ENCODE measurements at places on chromosomes 5 and 9. TPM values are rescaled to one million over a fixed set of nuclear protein-coding genes. Genes with fewer than 3 reads are reported as not detected.

GRCh38 chr5:165393839-165394238 is 1888.4 kb downstream of the MAT2B start:
- DNase-seq = no peak

GRCh38 chr5:142981886-142982820 is 212.0 kb downstream of the ARHGAP26 start:
- DNase-seq = peak; percentile 89

DNA sequence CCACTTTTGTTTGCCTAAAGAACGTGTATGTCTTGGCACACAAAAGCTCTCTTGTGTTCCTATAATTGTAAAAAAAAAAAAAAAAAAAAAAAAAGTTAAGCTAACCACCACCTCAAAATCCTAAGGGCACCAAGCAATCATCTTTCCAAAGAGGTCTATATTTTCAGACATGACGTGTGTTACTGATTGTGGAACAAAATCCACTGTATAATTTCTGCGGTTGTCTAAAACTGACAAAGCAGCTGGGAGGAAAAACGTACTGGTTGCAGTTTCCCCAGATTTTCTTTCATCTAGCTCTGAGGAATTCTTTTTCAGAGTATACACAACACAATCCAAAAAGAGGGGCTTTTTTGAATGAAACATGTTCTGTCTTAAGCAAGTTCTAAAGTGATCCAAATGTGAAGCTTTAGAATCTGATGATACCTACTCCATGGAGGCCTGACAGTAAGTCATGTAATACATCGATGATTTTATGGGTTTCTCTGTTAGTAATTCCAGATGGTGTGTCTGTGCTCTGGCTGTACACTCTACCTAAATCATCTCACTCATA is 375.6 kb upstream of the NUDT12 start:
- no peak for DNase-seq

- no peak for DNase-seq
These were observed 81.0 kb downstream of the FREM1 start for GRCh38 chr9:14829204-14829603.

- DNase-seq = no peak
These were observed 235.5 kb upstream of the TUT7 start for GRCh38 chr9:86589730-86590129.

DNA sequence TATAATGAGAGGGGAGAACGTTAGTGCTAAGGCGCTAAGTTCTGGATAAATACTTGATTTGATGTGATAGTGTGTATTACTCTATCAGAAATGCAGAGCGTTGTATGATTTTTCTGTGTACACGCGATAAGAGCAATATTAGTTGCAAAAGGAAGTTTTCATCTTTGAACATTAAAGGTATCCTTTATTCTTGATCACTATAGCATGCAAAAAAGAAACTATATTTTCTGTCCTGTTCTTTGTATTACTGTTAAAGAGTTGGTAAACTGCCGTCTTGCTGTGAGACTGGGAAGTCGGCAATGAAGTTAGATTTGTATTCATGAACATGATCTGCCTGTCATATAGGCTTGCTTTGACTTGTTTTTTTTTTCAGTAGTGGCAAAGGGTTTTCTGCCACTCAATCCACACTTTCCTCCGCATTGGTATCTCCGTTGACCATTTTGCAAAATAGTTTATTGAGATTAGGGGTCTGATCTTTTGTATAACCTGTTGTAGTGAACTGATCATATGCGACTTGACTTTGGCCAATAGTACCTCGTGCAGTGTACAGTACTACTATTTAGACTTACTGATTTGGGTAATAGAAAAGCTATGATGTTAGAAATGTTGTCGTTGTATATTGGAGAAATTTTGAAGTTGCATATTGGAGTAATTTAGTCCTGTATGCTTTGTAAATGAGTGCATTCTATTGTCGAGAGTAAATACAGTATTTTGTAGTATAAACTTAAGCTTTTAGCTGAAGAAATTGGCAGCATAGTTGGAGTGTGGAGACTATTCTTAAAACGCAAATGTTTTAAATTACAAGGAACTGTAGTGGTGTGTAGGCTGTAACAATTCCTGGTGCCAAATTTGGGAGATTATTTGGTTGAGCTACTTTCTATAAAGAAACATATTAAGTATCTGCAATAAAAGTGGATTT is 1.7 kb downstream of the DENND4C start:
- peak; percentile 20 for DNase-seq

Gene ERCC8
- total RNA-seq = 12.0 TPM

Gene GDNF
- 1.4 TPM for total RNA-seq

Gene CCDC152
- total RNA-seq = 0.03 TPM

All from HT1080 (cell line).